Stimulated activated CD8-positive, alpha-beta memory T cell treated with anti-CD3 and anti-CD28 coated beads, Interleukin-12 subunit alpha, Interleukin-12 subunit beta, amount 100 ng/mL, for 1 hour (primary cell): ENCODE measurements at places on chromosomes 2 and 18.

DNA sequence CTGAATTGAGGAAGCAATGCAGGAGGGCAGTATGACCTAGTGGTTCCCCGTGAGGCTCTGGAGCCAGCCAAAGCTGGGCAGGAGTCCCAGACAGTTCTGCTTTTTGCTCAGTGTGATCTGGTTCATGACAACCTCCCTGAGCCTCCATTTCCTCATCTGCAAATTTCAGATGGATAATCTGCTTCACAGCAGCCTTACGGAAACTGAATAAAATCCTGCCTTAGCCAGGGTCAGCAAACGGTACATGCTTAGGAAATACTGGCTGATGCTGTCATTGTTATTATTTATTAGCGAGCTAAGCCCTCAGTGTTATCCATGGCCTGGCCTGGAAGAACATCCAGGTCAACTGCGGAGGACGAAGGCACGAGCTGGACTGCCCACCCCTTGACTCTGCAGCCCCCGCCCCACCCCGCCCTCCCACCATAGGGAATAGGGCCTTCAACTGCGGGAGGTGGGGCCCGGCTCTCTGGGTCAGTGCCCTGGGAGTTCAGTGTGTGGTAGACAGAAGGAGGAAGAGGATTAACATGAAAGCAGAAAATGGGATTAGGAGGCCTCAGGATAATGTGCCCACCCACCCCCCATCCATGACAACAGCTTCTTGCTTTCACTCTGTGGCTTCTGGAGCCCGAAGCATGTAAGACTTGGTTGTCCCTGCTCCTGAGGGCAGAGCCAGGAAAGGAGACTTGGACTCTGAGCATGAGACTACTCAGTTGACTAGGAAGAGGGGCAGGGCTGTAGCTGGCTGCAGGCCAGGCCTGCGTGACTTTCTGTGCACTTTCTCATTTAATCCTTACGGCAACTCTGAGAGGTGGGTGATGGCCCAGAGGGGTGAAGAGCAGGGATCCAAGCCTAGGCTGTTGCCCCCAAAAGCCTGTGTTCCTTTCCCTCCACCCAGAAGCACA, 13.1 kb downstream of the PKDCC start:
- no peak for DNase-seq

DNA sequence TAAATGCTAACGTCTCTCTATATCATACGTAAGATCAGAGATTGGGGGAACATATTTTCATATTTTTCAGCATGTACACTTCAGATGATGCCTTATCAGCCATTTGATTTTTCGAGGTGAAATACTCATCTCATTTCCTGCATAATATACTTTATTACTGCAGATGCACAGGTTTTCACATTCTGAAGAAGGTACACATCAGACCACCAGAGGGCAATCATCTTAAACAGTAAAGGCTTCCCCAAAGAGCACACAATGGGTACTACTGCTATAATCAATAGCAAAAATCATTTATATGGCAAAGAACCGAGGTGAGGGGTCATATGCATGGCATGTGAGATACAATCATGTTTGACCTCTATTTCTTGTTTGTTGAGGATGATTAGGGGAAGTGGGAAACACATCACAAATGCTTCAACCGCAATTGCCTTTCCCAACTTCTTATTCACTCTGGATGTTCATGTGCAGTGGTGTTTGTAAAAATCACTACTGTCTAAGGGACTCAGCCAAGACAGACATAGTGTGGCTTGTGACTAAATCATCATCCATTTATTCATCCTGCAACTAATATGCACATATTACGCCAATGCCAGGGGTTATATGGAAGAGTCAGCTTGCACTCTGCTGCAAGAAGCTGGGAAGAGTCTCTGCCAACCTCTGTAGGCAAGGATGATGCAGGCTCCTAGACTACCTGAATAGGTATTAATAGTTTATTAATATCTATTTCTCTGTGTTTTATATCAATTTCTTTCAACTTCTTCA, 118.7 kb downstream of the EPB41L3 start:
- no peak for DNase-seq

GRCh38 chr2:11949732-11950523, 203.5 kb downstream of the LPIN1 start:
- no peak for DNase-seq

- no peak for DNase-seq
Measured at GRCh38 chr18:13418013-13418710, 199.6 kb downstream of the LDLRAD4 start.

- no peak for DNase-seq
Measured at GRCh38 chr2:237300739-237301138, 113.2 kb downstream of the COL6A3 start.

- no peak for DNase-seq
Measured at GRCh38 chr18:46629361-46629760, 27.7 kb downstream of the LOXHD1 start.

- no peak for DNase-seq
Measured at GRCh38 chr2:77005522-77005921, 516.7 kb downstream of the LRRTM4 start.

- DNase-seq: no peak
Measured at GRCh38 chr2:180048251-180048650, 41.2 kb upstream of the CWC22 start.

DNA sequence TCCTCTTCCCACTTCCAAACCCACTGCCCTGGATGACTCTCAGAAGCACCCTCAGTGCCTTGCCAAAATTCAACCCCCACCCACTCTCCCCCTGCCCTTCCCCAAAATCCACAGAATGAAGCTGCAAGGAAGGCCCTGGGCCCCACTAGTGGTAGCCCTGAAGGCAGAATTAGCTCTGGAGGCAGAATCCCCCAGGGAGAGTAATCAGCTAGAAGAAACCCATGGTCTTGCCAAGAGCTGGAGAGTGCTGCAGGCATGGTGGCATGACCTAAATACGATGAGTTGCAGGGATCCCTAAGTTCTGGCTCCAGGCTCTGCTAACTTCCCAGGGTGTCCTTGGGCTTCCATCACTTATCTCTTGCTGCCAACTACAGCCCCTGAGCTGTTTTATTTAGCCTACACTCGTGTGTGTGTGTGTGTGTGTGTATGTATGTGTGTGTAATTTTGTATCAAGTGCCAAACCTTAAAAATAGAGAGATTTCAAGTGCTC, 7.9 kb downstream of the GAD1 start:
- DNase-seq: no peak

DNA sequence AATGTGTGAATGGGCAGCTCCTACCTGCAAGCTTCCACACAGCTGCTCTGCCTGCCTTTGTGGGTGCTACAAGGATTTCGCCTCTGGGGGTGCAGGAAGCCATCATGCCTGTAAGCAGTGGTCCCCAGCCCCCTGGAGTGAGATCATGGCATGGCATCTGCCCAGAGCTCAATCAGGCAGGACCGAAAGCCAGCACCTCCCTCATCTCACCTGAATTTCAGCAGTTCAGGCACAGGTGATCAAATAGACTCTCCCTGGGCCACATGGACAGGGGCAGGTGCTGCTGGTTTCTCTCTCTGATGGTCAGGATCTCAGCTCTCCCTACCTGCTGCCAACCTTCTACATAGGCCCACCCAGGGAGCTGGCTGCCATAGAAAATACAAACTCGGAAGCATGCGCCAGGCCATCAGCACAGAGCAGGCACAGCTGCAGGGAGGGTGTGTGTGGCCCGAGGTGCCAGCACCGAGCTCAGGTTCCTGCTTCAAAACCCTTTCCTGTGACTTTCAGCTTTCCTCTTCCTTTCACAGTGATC, 133.2 kb upstream of the ID2 start:
- DNase-seq: no peak

DNA sequence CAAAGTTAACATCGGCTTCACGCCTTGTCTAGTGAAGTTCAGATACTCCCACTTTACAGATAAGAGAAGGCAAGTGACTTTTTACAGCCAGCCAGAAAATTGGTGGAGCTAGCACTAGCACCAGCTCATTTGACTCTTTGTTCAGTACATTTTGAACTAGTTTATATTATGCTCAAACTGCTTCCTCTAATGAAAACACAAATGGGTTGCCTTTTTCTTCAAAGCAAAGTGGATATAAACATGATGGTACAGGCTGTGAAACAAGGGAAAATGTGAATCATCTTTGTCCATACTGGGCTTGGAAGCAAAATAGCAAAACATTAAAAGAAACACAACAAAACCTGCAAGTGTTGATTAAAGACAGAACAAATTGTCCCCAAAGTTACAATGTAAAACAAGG, 99.6 kb upstream of the LHCGR start:
- DNase-seq: no peak

- DNase-seq: peak; percentile 30
Measured at GRCh38 chr2:160652236-160652635, 158.6 kb upstream of the RBMS1 start.

DNA sequence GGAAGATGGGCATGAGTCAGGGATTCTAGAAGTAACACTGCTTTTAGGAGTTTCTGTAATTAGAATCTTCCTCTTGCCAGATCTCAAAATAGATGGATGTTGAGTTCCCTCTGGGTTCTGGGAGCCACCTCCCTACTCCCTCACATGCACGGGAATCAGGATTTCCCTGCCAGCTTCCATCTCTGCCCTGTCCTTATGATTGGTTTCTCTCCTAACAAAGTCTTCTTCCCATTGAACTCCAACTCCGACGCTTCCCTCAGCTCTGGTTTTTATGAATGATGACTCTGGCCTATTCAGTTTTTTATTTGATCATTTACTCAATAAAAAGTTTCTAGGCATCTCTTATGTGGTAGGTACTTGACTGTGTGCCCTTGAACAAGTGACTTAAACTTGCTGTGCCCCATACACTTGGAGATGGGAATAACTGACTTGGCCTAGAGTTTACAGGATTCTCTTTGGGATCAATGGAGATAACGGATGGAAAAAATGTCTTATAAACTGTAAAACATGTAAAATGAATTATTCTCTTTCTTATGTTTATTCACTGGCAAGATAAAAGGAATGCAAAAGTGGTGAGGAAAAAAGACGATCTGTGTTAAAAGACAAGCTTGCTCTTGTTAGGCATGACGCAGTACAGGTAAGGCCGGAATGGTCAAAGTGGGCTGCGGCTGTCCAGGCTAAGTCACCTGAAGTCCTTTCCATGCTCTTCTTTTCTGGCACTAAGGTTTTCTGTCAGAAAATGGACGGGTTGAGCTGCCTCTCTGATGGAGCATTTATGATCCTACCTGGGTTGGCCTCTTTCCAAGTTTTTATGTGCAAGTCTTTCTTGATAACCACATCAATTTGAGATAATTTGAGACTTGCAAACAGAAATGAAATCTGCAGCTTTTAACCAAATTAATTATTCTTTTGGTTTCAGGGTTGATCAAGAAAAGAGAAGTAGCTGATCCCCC, 199.6 kb downstream of the MYCN start:
- DNase-seq: no peak

DNA sequence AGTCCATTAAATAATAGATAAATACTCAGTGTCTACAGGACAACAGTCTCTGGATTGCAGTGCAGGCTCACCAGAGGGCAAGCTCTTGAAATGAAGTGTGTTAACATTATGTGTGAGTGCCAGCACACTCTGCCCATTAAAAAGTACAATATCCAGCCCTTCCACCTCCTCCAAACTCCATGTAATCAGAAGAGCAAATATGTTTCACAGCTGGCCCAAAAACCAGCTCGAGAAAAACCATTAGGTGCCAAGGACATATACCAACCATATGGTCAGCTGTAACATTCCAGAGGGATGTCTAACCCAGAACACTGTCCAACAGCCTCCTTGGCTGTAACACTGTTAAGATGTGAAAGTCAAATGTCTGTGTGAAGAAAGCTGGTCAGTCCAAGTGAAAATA, 112.2 kb downstream of the ZNF385B start:
- DNase-seq: no peak

- DNase-seq: no peak
Measured at GRCh38 chr18:79856119-79857007, 58.6 kb downstream of the KCNG2 start.

DNA sequence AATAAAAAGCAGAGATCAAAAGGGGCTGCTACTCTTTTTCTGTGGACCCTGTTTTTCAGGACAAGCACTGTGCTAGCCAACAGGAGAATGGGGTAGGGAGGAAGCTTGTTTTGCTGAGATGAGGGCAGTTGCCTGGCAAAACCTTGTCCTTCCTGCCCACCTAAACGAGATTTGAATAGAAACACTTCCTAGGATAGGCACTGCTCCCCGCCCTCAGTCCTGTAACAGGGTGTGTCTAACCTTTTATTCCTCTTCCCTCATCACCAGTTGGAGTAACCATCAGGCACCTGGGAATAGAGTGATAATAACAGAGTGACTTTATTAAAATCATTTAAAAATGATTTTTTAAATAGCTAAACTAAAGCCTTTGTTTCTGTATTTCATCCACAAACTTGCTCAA, 368.8 kb downstream of the LNPK start:
- DNase-seq: no peak

DNA sequence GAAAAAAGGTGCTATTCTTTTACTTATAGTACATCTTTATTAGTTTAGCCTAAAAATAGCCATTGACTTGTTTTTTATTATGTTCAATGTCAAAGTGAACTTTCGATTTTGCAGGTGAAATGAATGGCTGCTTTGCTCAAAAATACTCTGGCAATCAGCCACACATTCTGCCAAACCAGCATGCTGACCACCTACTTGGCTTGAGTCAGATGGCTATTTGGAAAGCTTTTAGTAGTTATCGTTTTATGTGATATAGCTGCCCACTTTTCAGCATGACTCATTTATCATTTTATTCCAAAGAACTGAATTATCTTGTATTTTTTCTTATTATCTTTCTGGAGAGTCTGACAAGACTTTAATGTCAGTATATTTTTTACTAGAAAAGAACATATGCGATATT, 1615.8 kb upstream of the TMEFF2 start:
- no peak for DNase-seq

- DNase-seq: no peak
Measured at GRCh38 chr2:15886231-15886630, 54.1 kb upstream of the MYCN start.

GRCh38 chr2:28802975-28803429, 7.6 kb upstream of the SPDYA start:
- no peak for DNase-seq

GRCh38 chr18:32889615-32890593, 117.1 kb upstream of the KLHL14 start:
- DNase-seq: no peak

DNA sequence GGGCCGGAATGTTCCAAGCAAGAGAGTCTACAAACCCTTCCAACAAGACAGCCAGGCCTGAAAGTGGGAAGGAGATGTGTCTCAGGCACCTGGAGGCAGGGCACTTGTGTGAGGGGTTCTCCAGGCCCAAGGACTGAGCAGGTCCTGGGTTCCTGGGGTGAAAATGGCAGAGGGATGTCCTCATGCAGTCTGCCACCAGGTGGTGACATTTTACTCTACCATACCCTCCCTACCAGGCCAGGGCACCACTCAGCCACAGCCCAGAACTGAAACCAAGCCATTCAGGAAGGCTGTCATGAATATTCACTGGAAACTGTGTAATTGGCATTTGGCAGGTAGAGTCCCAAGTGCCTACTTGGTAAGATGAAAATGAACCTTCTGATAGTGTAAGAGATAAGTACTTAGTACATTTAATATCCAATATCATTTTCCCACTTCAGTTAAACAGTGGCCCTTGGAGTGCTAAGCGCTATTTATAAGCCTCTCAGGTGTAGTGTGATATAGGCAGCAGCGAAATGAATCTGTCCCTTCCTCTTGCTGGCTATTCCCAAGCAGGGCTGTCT, 185.1 kb downstream of the MYO5B start:
- peak; percentile 3 for DNase-seq
